ENCODE measurements at places on chromosomes 11 and 22.

DNA sequence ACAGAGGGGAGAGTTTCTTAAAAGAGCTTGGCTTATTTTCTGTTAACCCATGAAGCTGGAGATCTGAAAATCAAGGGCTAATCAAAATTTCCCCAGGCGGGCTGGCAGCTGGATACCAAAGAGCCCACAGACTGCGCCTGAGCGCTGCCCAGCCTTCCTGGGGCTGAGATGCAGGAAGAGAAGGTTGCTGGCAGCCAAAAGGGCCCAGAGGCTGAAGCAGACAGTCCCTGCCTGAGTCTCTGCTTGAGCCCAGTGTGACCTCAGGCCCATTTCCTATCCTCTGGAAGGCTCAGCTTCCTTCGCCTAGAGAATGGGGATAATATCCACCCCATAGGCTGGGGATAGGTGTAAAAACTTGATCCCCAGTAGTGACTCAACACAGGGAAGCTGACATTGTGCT, 49.1 kb downstream of the ARRB1 start:
- no peak for DNase-seq

- no peak for DNase-seq
These were observed 8.2 kb upstream of the PLA2G3 start for GRCh38 chr22:31148488-31148887.

- no peak for DNase-seq
These were observed 70.4 kb downstream of the NCAPD3 start for GRCh38 chr11:134153147-134153905.

DNA sequence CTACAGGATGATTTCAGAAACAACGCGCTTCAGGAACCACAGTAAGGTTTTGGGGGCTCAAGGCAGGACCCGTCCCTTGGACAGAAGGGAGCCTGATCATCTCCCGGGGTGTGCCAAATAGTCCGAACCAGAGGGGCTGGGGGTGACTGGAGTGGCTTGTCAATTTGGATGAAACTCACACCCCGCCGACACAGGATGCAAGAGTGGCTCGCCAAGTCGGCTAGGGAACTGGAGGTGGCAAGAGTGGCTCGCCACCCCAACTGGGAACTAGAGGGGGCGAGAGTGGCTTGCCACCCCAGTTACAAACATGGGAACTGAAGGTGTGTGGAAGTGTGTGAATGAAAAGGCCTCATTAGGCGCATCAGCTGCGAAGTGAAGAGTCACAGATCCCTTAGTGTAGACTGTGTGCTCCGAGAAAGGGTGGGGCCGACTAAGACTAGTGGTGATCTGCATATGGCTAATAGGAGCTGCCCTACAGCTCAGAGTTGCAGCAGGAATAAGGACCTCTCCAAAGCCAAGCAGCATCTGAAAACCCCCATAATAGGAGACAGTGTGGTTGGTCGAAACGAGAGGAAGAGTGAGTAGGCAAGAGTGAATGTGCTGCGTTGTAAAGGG, 26.6 kb upstream of the CPT1A start:
- no peak for DNase-seq

- no peak for DNase-seq
These were observed 44.0 kb upstream of the OPCML start for GRCh38 chr11:133576351-133576750.

DNA sequence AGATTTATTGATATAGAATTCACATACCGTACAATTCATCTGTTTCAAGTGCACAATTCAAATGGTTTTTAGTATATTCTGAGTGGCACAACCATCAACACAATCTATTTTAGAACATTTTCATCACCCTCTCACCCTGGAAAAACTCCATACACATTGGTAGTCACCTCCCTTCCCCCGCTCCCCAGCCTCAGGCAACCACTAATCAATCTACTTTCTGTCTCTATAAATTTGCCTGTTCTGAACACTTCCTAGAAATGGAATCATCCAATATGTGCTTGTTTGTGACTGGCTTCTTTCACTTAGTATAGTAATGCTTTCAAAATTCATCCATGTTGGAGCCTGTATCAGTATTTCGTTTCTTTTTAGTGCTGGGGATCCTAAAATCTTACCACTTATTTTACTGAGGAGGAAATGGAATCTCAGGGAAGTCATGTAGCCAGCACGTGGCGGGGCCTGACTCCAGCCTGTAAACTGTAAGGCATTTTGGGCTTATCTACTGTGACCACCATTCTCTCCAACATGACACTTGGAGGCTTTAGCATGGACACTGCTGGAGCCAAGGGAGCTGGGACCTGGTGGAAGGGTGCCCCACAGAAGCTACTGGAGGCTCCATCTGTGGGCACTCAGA, 905 bp upstream of the UCP3 start:
- DNase-seq = no peak

DNA sequence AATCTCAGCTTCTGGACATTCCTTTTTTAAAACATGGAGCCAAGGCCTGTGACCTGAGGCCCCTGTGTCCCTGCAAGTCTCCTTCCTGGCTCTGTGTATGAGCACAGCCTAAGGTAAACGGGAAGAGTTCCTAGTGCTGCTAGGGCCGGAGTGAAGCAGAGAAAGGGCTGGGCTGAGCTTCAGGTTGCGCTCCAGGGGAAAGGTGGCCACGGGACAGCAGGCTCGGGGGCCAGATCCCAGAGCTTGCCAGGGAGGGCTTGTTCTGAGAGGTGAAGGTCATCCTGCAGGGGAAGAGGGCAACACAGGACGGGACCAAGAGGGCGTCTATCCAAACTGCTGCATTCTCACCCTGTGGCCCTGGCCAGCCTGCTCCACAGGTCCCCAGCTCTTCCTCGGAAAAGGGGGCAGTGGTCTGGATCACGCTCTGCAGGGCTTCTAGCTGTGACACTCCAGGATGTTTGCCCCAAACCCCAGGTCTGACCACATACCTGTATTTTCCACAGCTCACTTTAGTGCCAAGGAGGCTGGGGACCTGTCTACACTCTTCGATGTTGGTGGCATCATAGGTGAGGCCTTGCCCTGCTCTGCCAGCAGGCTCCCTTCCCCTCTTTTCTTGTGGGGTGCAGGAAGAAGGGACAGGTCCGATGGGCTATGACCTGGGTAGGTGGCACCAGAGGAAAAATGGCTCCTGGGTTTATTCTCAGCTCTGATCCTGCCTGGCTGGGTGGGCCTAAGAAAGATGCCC, 20.4 kb downstream of the SLC37A2 start:
- DNase-seq = no peak

DNA sequence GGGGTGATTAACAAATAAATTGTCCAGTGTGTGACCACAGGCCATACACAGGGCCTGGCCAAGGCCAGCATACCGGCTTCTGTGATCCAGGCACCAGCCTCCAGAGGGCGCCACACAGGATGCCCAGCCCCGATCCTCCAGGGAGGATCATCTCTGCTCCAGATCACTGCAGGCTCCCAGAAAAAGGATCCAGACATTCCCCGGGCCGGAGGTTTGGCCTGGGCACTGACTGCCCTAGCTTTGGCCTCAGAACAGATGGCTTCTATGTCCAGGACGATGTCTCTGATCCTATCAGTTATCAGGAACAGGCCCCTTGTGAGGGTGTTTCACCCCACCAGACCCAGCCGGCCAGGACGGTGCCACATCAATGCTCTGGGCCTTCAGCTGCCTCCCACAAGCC, 74.5 kb upstream of the LMO1 start:
- no peak for DNase-seq

DNA sequence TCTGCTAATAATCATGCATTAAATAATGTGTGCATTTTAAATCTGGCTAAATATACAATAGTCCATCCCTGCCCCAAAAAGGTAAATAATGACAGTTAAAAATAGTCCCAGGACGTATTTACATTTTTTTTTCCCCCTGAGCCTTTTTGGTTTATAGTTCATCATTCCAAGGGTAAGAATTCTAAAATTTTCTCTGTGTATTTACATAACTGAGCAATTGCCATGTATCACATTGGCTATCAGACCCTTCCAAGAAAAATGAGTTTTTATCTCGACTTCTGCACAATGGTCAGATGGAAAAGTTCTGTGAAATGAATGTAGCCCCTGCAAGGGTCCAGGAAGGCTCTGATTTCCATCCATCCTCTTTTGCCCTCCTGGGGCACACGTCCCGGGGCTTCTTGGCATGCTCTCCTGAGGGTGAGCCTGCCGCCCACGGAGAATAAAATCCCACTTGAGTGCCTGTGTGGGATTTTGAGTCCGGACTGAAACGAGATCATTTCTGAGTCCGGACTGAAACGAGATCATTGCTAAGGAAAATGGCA, 94.1 kb upstream of the ANO1 start:
- DNase-seq = no peak

DNA sequence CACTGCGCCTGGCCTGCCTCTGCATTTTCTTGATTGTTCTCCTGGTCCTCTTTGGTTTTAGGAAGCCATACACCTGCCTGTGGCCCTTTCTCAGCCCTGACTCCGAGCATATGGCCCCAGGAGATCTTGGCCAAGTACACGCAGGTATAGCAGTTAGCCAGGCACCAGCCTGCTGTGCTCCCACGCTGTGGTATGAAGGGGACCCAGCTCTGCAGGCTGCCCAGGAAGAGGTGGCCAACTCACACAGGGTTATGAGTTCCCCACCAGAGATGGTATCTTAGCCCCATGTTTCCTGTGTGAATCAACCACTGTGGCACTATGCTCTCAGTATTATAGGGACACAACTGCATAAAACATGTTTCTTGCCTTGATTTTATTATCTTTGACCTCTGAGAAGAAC, 31.1 kb downstream of the SGSM3 start:
- no peak for DNase-seq

DNA sequence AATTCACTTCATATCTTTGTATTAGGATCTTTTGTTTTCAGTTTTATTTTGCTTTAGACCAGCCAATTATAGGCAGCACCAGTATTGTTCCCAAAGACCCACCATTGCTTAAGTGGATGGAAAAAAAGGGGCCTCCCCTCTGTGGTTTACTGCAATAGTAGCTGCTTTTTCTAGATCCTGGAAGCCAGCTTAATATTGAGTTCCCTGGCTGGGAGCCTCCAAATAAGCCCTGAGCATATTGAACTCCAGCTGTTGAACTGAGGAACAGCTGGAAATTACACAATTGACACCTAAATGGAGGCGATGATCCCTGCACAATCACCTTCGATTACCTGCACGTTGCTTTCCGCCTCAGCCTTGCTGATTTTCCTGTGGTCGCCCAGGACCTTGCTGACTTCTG, 576.0 kb downstream of the SOX6 start:
- no peak for DNase-seq

DNA sequence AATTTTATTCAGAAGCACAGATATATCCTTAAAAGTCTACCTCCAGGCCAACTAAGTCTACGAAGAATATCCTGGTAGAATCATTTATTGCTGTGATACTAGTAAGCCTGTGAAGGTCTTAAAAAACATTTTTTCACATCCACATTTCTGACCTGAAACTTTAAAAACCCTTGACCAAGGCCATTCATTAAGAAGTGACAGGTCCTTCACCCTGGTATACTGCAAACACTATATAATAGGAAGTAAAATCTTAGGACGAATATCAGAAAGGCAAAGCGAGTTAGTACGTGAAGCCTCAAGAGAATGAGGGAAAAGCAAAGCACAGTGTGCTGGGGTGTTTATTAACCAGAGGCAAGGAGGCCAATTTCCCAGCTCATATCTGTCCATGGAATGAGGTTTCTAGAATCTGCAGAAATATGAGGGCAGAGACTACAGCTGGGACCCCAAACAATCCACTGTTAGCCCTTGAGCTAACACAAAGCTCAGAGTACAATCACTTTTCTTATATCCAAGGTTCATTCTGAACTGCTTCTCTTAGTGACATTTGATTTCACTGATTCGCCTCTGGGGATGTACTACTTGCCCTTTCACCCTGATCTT, 71.0 kb downstream of the AMBRA1 start:
- DNase-seq = no peak

DNA sequence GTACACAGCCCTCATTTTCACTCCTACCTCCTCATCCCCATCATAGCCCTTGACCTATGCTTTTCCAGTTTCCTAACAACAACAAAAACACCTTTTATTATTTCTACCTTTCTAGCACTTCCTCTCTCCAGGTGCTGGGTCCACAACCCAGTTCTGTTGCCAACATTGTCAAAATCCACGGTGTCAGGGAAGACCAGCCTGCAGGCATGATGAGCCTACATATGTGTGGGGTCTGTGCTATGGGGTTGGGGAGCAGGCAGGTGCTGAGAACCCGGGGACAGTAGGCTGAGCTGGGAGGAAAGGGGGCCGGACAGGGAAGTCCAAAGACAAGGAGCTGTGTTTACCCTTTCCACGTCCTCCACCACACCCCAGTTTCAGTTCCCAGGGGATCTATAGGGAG, 711 bp upstream of the ZPR1 start:
- DNase-seq = no peak

GRCh38 chr11:130023204-130023603, 20.6 kb upstream of the PRDM10 start:
- no peak for DNase-seq

GRCh38 chr11:85752201-85752889, 58.6 kb downstream of the SYTL2 start:
- no peak for DNase-seq

GRCh38 chr11:26765323-26765722, 43.5 kb upstream of the SLC5A12 start:
- no peak for DNase-seq

DNA sequence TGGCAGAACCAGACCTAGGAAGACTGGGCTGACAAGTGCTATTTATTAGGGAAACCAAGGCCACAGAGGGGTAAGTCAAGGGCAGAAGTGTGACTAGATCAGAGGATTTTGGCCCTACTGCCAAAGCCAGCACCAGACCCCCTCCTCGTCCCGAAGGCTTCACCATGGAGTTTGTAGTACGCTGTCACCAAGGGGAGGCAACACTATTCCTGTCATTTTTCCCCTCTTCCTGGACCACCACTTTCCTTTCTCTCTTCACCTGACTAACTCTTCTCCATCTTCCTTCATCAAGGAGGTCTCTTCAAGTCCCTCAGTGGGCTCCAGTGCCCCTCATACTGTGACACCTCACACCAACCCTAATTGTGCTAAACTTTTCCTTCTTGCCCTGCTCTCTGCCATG, 34.9 kb downstream of the MN1 start:
- no peak for DNase-seq

- no peak for DNase-seq
These were observed 10.8 kb upstream of the IFITM3 start for GRCh38 chr11:331358-332060.

DNA sequence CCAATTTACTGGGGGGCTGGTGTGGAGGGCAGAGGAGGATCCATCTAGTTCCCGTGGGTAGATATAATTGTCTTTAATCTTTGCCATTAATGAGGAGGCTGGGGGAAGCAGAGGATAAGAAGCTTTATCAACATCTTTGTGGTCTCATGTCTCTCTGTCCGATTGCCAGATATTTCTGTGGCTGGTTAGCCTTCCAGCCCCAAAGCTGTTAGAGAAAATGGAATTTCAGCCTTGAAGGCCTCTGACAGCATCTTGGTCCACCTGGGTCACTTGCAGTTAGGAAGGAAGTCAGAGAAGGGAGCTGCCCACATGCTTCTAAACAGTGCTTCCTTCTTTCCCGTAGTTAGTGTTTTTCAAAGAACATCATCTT, 56.9 kb downstream of the ABTB2 start:
- no peak for DNase-seq

- DNase-seq = no peak
These were observed 1.1 kb upstream of the DDX6 start for GRCh38 chr11:118791961-118792569.

Measured in stimulated activated CD8-positive, alpha-beta memory T cell treated with anti-CD3 and anti-CD28 coated beads, Interleukin-2, amount 100 ng/mL, for 1 hour (primary cell).